ENCODE measurements at places on chromosomes 1 and 21.

GRCh38 chr1:180153032-180153431 lies 1.6 kb upstream of the QSOX1 start:
- no peak for DNase-seq

DNA sequence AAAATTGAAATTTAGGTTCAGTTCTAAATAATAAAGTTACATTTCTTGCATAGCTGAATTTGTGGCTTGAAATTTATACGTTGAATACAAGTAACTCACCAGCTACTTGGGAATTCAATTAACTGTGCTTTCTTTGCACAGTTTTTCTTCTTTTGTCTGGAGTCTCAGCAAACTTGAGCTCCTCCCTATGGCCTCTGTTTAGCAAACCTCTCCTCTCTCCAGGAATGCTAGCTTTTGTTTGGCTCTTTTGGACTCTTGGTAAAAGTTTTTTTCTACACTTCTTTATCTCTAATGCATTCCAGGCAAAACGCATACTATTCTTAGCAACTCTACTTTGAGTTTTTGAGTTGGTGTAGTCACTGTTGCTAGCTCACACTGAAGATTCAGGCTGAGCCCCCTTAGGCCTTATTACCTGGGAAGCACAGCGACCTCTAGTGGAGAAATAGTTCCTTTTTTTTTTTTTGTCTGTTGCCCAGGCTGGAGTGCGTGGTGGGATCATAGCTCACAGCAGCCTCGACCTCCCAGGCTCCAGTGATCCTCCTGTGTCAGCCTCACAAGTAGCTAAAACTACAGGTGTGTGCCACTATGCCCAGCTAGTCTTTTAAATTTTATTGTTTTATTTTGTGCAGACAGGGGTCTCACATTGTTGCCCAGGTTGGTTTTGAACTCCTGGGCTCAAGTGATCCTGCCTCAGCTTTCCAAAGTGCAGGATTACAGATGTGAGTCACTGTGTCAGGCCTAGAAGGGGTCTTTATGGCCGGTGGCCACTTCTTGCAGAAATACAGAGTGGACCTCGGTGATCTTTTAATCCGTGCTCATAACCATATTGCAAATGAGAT lies 61.7 kb downstream of the CASQ2 start:
- no peak for DNase-seq

DNA sequence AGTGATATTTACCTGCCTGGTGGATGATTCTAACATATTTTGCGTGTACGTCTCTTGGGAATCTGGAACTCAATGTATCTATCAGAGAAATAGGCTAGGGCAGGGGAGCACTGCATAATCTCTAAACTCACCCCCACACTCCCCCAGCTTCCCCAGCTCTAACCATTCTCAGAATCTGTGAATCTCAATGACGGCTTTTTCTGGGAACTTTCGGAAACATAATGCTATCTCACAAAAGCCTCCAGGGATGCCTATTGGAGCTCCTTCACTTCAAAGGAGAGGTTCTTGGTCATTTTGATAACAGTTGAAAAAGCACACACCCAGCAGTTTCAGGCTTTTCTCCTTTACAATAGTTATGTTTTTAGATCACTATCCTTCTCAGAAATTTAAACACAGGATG lies 113.8 kb upstream of the MAGI3 start:
- DNase-seq = no peak

GRCh38 chr1:27656157-27656893 lies 15.7 kb downstream of the IFI6 start:
- DNase-seq = no peak

- no peak for DNase-seq
These were observed 4.4 kb downstream of the CASP9 start for GRCh38 chr1:15519625-15520024.

- DNase-seq = no peak
These were observed 8.2 kb downstream of the PAFAH2 start for GRCh38 chr1:25989440-25990234.

GRCh38 chr1:73821520-73821919 lies 376.5 kb downstream of the LRRIQ3 start:
- no peak for DNase-seq

GRCh38 chr21:27425172-27425571 lies 458.3 kb upstream of the ADAMTS5 start:
- no peak for DNase-seq

DNA sequence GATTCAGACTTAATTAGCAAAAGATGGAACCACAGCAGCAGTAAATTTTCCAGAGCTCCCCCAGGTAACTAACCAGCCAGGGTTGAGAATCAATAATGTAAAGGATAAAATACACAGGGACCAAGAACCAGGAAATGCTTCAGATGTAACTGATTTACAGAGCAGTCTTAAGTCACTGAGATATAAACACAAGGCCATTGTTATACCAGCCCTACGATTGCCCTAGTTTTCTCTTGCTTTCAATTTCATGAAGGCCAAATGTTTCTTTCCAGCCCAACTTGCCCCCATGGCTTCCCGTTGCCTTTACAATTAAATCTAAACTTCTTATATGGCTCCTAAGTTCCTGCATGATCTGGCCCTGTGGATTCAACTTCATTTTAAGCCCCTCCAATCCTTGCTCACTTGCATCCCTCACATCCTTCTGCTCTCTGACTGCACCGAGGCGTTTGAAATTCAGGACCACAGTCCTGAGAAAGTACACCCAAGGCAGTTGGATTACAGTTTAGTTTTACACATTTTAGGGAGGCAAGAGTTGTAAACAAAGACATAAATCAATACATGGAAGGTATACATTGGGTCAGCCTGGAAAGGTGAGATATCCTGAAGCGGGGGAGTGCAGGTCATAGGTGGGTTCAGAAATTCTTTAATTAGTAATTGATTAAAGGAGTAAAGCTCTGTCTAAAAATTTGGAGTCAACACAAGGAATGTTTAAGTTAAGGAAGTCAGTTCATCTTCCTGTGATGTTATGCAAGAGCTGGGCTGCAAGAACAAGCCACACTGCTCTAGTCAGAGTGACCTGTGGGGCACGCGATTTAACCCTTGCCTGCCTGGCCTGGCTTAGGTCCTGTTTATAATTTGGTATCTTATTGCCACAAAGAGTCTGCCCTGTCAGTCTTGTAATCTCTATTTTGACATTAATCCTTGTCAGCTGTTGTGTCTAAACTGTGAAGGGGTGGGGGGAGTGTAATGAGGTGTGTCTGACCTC lies 69.9 kb upstream of the COG2 start:
- no peak for DNase-seq

- no peak for DNase-seq
These were observed 16.7 kb upstream of the SERBP1 start for GRCh38 chr1:67446893-67447292.

DNA sequence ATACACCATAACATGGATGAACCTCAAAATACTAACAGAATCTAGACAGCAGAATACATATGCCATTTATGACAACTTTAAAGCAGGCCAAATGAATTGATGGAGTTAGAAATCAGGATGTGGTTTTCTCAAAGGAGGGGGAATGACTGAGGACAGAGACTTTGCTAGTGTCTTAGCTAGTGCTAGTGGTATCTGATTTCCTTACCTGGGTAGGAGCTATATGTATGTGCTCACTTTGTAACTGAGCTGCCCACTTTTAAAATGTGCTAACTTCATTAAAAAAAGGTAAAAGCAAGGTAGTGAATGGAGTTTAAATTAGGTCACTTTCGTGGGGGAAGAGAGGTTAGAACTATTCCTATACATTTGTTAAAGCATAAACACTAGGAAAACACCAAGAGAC lies 2.6 kb downstream of the GTF2B start:
- DNase-seq = no peak

GRCh38 chr21:25988738-25989137 lies 181.8 kb downstream of the APP start:
- no peak for DNase-seq

- no peak for DNase-seq
These were observed 24.4 kb downstream of the KCNQ4 start for GRCh38 chr1:40808002-40808401.

DNA sequence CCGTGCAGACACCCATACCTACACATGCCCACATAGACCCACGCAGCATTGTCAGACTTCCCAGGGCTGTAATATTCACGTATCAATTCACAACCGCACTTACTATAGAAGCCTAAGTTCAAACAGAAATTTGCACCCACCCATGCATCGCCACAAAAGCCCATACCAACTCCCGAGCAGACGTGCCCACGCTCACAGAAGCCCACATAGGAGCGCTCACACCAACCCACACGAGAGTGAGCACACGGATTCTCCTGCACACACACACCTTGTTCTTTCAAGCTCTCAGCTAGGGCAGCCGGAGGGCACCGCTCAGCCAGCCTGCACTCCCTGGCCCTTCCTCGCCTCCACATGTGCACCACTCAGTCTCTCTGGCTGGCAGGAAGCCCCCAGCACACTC lies 4.6 kb downstream of the MFAP2 start:
- no peak for DNase-seq

GRCh38 chr1:24555591-24556413 lies at the start of gene NCMAP:
TSS of gene NCMAP (plus strand) at chr1:24556087. CDS start at chr1:24595431, 39,344 bp downstream.
- no peak for DNase-seq

DNA sequence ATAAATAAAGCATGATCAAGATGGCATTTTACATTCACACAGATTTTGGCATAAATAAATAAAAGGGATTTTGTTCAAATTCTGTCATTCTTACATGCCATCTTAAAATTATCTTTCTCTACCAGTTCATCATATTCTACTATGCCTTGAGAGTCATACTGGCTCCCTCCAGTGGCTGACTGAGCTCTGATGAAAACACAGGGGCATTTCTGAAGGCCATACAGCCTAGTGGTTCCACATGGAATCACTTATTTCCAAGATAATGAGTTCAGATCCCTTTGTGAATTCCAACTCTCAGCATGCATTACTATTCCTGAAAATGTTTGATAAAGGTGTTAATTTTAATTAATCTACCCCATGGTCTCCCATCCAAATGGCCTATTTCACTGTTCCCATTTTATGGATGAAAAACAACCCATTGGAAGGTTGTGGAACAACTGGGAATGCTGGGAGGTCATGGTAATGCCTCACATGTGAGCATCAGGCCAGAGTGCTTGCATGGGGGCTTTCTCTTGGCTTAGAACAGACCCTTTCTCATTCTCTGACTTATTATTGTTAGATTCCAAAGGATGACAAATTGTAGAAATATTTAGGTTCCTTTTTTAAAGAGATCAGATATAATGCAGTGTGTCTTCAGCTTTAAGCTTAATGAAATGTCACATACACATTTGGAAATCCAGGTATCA lies 622.4 kb upstream of the PKN2 start:
- no peak for DNase-seq

GRCh38 chr1:206940588-206940936 lies 5.7 kb downstream of the PIGR start:
- DNase-seq = no peak

GRCh38 chr1:240906477-240906876 lies 294.5 kb upstream of the GREM2 start:
- DNase-seq = no peak

DNA sequence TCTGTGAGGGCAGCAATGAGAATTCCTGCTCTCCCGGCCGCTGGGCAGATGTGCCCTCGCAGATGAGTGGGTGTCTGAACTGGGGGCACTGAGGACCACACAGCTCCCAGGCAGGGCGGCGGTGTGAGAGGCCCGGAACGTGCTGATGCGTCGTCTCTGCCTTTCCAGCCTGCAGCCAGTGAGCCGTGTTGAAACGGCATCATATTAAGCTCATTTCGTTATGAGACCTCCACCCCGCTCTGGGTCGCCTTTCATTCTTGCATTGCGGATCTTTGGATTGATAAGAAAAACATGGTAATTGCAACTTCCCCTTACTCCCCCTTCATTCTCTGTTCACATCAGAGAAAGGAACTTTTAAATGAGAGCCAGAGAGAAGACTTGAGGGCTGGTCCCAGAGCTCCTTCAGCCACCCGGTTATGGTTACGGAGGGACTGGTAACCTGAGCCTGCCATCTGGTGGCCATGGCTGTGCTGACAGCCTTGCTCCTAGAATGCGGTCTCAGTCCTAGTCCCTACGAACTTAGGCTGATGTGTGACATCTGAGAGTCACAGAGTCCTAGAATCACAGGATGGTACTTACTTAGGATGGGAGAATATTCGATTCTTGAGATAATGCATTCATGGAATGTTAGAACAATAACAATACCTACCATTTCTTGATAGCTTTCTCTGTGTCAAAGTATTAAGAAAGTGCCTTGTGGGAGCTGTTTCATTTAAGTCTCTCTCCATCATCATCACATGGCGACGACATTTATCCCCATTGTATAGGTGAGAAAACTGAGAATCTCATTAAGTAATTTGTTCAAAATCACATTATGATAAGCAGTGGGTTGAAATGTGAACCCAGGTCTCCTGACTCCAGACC lies 271.0 kb downstream of the TRABD2B start:
- peak; percentile 62 for DNase-seq

All from stimulated activated CD4-positive, alpha-beta T cell treated with anti-CD3 and anti-CD28 coated beads, Interleukin-2, amount 100 ng/mL, for 48 hours (primary cell).